ENCODE measurements at places on chromosomes 5 and 9. TPM values are rescaled to one million over a fixed set of nuclear protein-coding genes. Genes with fewer than 3 reads are reported as not detected.

AFAP1L1 gene
- total RNA-seq: 40.6 TPM

CATSPER3 gene
- total RNA-seq: 0.49 TPM

CYLC2 gene
- total RNA-seq: not detected

FGFR4 gene
- total RNA-seq: 0.93 TPM

STKLD1 gene
- not detected for total RNA-seq

URM1 gene
- 57.0 TPM for total RNA-seq
